ENCODE measurements at places on chromosomes 5 and 9.
A peak's percentile ranks its signal among the peaks of the same experiment; 100 is the strongest.

DNA sequence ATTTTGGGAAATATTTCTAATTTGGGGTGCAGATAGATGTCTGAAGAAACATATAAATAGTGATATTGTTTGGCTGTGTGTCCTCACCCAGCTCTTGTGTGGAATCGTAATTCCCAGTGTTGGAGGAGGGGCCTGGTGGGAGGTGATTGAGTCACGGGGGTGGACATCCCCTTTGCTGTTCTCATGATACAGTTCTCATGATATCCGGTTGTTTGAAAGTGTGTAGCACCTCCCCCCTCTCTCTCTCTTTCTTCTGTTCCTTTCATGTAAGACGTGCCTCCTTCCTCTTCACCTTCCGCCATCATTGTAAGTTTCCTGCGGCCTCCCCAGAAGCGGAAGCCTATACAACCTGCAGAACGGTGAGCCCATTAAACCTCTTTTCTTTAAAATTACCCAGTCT, 11.4 kb upstream of the ADAMTS16 start:
- no peak for DNase-seq

- DNase-seq: no peak
Observed at GRCh38 chr5:160119905-160120266, 636 bp upstream of the PWWP2A start.

DNA sequence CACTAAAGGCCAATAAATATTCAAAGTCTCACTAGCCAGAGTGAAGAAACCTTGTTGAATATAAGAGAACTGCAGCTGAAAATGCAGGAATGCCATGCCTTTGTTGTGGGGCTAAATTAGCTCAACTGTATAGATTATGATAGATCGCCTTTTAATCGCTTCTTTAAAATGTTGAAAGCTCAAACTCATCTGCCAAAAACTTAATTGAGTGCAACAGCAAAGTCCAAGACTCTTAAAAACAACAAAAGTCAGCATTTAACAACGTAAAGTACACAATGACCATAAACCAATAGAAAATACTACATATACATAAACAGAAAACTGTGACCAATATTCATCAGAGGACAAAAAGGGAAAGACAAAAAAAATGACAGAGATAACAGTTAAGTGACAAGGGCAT, 585.0 kb upstream of the CDH6 start:
- DNase-seq: no peak

GRCh38 chr9:87350915-87351314, 146.8 kb upstream of the DAPK1 start:
- no peak for DNase-seq

DNA sequence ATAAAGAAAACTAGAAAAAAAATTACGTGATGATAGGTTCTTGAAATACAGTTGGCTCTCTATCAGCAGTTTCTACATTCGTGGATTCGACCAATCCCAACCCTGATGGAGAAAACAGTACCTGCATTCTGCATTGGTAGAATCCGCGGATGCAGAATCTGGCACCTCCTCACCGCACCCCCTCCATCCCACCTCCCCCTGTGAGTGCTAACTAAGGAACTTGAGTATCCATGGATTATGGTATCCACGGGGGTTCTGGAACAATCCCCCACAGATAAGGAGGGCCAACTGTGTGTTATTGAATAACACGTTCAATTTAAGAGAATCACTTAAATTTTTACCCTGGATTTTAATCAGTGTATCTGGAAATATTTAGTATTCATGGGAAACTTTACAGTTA, 10.5 kb upstream of the PSIP1 start:
- no peak for DNase-seq

DNA sequence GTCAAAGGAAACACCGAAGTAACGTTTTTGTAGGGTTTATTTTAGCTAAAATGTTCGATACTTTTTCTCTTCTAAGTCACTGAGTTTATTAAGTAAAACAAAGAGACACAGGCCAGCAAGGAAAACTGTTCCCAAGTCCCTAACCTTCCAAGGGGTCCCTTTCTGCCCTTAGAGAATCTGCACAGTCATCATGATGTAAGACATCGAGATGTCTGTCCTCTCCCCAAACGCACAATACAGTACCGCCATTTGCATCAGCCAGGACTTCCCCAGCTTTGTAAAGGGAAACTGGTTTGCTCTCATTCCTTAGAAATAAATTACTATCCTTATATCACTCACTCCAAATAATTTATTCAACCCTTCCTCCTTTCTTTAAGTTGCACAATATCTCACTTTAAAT, 89.3 kb downstream of the MARCHF11 start:
- DNase-seq: no peak

- DNase-seq: no peak
Observed at GRCh38 chr5:89983216-89983615, 426.3 kb downstream of the CETN3 start.

- peak; percentile 18 for DNase-seq
Observed at GRCh38 chr5:123476731-123477130, 35.2 kb upstream of the CSNK1G3 start.

- no peak for DNase-seq
Observed at GRCh38 chr9:101132801-101133200, 104.3 kb downstream of the PLPPR1 start.

All from Ammon's horn (tissue), 1 donor.